Midbrain (tissue), 1 donor: ENCODE measurements at places on chromosomes 13 and 19.

GRCh38 chr13:49517461-49517860 lies 21.7 kb downstream of the PHF11 start:
- DNase-seq, result peak; percentile 59

GRCh38 chr19:17401628-17402027 lies 3.8 kb downstream of the BST2 start:
- no peak for DNase-seq

- peak; percentile 8 for DNase-seq
Measured at GRCh38 chr13:64075543-64076271, 2660.1 kb upstream of the PCDH20 start.

GRCh38 chr19:15252398-15253018 lies 20.3 kb upstream of the EPHX3 start:
- peak; percentile 65 for DNase-seq

- DNase-seq, result no peak
Measured at GRCh38 chr19:34960940-34961679, 2.9 kb downstream of the ZNF792 start.

DNA sequence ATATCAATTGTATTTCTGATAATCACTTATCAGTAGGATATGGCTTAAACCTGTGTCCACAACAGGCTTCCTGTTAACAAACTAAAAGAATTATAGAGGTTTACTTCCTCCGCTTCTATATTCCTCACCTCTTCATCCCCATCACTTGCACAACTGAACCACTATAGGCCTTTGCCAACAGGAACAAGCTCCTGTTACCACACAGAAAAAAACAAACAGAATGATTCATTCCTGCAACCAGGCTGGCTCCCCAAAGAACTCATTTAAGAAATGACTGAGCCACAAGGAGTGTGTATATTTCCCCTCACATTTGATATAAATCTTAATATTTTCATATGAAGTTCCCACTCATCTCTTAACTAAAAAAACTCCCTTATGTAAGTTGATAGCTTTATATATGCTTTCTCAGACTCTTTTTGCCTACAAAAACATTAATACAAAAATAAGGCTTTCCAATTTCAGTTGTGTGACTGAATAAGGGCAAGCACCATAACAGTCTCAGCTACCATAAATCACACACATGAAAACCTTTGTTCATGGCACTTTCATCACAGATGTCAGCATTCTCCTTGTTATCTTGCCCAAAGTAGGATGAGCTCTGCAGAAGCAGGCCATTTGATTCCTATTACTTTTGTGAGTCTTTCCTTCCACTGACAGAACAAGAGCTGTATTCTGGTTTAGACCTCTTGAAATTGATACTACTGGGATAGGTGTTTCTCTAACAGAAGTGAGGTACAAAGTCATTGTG lies 366.8 kb downstream of the SLITRK1 start:
- DNase-seq, result no peak

GRCh38 chr19:29596080-29596727 lies 9.9 kb upstream of the POP4 start:
- no peak for DNase-seq

DNA sequence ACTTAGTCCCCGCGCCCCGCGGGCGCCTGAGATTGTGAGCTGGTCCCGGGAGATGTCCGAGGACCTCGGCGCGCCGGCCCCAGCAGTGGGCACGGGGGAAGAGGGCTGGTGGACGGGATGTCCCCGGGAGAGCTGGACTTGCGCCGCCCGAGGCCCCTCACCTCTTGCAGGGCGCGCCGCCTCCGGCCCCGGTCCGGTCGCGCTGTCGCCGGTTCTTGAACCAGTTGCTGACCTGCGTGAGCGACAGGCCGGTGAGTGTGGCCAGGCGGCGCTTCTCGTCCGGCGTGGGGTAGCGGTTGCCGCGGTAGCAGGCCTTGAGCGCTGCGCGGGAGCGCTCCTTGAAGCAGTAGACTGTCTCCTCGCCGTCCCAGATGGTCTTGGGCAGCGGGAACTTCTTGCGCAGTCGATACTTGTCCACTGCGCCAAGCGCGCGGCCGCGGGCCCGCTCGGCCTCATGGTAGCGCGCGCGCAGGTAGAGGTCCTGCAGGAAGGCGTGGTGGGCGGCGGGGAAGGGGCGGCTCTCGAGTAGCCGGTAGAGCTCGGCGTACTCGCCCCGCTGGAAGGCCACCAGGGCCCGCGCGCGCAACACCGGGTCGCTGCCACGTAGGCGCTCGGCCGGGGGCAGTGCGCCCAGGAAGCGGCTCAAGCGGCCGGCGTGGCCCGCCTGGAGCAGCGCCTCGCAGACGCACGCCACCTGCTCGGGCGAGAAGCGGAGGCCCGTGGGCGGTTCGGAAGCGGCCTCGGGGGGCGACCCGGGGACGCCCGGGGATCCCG lies 984 bp downstream of the SIX5 start:
- peak; percentile 24 for DNase-seq

- no peak for DNase-seq
Measured at GRCh38 chr19:51739466-51740213, 12.0 kb downstream of the FPR1 start.

DNA sequence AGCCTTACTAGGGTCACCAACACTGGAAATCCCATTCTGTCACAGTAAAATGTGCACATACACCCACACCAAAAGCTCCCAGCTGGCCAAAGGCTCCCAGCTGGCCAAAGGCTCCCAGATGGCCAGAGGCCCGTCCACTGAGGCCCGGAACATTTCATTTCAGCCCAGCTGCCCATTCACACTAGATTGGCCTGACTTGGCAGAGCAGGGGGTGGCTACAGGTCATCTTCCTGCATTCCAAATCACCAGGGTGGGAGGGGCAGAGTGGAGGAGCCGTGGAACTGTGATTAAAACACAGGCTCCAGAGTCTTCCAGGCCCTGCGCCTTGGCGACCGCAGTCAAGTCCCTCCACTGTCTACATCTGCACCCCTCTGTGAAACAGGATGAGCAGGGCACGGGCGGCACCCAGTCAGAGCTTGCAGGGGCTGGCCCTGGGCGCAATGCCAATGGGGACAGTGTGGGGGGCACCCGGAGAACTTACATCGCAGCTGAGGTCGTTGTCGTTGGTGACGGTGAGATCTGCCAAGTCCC lies 10.1 kb upstream of the PRKD2 start:
- DNase-seq, result no peak

GRCh38 chr13:45216193-45216592 lies 15.3 kb upstream of the KCTD4 start:
- no peak for DNase-seq

- no peak for DNase-seq
Measured at GRCh38 chr19:37997911-37998344, 90.9 kb downstream of the SIPA1L3 start.

DNA sequence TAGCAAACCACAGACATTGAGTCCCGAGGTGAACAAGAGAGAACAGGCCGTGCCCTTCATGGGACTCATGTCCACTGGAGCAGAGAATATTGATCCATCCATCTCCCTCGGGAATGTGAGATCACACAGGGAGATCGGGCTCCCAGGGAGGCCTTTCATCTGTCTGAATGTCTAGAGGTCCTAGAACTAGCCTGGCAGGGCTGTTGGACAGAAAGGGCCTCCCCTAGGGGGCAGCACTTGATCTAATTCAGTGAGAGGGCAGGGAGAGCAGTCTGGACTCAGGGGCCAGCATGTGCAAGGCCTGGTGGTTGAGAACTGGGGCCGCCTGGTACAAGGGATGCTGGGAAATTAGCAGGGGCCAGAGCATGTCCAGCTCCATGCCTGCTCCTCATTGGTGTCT lies 4.3 kb downstream of the RUVBL2 start:
- no peak for DNase-seq

DNA sequence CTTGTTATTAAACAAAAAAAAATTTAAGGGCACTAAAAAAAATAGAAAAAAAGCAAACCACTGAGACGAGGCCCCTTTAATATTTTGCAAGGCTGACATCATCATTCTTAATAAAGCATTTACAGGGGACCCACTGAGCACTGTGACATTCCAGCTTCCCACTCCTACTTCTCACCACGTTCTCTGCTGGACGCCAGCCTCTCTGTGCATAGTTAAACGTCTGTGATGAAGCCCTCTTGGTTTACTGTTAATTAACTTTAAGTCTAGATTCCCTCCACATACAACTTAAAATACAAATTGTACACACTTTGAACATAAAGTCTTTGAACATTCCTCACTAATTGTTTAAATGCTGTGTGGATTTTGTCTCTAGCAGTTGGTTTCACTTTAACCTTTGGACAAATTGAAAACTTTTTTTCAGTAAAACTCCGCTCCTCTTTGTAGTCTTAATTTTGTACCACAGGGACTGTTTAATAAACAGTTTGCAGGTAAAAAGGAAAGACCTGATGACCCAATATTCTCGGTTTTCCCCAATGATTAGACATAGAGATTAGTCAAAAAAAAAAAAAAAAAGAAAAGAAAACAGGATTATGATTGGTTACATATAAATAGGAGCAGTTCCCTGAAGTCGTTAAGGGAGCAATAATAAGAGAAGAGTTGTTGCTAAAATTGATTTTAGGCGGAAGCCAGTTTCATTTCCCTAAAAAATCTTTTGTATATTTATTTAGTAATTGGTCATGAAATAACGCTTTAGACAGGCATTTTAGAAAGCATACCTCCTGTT lies 219.8 kb downstream of the MZT1 start:
- no peak for DNase-seq

- DNase-seq, result no peak
Measured at GRCh38 chr19:29867984-29868383, 56.2 kb downstream of the CCNE1 start.

- DNase-seq, result peak; percentile 51
Measured at GRCh38 chr19:35462476-35462953, 14.5 kb downstream of the FFAR2 start.

GRCh38 chr19:12611361-12611699 lies 610 bp downstream of the ZNF791 start:
- DNase-seq, result peak; percentile 58

- no peak for DNase-seq
Measured at GRCh38 chr19:13016628-13017305, 21.5 kb downstream of the NFIX start.

DNA sequence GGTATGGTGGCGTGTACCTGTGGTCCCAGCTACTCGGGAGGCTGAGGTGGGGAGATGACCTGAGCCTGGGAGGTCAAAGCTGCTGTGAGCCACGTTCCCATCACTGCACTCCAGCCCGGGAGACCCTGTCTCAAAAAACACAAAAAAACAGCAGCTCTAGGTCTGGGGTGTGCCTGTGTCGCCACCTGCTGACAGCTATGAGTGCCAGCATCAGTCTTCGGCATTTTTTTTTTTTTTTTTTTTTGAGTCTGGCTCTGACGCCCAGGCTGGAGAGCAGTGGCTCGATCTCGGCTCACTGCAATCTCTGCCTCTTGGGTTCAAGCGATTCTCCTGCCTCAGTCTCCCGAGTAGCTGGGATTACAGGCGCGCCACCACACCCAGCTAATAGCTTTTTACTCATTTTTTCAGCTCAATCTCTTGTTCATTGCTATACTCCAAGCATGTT lies 10.1 kb downstream of the AP2S1 start:
- peak; percentile 35 for DNase-seq

DNA sequence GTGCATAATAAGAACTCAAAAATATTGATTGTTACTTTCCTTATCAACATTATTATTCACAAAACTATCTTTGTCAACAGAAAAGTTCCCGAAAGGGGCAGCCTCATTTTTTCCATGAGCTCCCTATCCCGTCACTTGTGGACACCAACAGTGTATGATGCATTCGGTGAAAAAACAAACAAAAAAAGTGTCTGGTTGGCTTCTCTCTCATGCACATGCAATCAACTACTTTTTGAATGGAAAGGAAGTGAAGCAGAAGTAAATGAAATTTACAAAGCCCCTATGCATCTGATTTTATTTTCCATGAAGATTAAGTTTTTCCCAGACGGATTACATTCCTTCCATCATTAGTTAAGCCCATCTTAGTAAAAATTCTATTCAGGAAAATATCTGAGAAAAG lies 526.9 kb downstream of the RFC3 start:
- no peak for DNase-seq

DNA sequence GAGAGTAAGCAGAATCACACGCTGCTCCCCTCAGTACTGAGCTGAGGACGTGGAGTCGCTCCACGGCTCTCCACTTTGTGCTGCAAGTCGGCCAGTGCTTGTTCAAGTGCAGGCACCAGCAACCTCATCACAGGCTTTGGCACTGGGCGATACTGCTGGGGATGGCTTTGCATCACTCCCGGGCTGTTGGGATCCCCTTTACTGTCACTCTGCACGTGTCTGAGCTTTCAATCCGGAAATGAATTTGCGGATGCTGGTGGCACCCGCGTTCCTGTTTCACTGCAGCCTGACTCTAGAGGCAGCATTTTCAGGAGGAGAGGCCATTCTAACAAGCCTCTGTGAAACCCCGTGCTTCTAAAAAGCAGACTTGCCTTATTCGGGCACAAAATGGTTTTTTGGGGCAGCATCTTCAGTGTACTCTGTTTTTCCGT lies 19.1 kb downstream of the SMARCA4 start:
- peak; percentile 39 for DNase-seq

DNA sequence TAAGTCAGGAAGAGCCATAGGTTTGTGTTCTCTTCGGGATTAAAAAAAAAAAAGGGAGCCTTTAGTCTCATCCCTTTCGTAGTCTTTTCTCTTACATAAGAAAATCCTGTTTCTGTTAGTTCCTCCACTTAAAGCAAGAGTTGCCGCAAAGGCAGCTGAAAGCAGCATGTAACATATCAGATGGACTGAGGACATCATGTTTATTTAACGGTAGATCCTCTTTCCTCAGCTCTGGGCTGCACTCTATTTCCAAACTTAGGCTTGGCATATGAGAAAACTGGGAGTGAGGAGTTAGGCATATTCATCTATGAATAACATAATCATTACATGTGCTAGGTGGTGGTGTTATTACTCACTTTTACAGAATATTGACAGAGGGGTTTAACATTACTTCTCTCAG lies 391.2 kb downstream of the KLF12 start:
- DNase-seq, result no peak

DNA sequence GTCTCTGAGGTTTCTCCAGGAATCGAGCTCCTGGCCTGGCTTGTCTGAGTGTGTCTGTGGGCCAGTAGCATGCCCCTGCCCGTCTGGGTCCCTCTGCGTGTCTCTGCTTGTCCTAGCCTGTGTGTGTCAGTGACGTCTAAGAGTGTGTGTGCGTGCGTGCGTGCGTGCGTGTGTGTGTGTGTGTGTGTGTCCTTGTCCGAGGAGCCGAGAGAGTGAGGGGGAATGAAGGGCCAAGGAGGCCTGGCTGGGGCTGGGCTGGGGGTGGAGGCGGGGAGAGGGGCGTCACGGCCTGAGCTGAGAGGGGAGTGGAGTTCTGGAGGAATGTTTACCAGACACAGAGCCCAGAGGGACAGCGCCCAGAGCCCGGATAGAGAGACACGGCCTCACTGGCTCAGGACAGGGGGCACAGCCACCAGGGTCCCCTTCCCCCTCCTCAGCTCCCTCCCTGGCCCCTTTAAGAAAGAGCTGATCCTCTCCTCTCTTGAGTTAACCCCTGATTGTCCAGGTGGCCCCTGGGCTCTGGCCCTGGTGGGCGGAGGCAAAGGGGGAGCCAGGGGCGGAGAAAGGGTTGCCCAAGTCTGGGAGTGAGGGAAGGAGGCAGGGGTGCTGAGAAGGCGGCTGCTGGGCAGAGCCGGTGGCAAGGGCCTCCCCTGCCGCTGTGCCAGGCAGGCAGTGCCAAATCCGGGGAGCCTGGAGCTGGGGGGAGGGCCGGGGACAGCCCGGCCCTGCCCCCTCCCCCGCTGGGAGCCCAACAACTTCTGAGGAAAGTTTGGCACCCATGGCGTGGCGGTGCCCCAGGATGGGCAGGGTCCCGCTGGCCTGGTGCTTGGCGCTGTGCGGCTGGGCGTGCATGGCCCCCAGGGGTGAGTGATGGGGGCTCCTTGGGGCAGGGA lies at the start of gene AXL:
TSS of gene AXL (plus strand) at position 609 of the 893 bp plus-strand sequence. CDS start at position 779, 170 bp downstream.
- DNase-seq, result peak; percentile 71
